Glomerular endothelial cell (primary cell): ENCODE measurements at places on chromosomes 1 and 21. TPM values are rescaled to one million over a fixed set of nuclear protein-coding genes. Genes with fewer than 3 reads are reported as not detected.

DNA sequence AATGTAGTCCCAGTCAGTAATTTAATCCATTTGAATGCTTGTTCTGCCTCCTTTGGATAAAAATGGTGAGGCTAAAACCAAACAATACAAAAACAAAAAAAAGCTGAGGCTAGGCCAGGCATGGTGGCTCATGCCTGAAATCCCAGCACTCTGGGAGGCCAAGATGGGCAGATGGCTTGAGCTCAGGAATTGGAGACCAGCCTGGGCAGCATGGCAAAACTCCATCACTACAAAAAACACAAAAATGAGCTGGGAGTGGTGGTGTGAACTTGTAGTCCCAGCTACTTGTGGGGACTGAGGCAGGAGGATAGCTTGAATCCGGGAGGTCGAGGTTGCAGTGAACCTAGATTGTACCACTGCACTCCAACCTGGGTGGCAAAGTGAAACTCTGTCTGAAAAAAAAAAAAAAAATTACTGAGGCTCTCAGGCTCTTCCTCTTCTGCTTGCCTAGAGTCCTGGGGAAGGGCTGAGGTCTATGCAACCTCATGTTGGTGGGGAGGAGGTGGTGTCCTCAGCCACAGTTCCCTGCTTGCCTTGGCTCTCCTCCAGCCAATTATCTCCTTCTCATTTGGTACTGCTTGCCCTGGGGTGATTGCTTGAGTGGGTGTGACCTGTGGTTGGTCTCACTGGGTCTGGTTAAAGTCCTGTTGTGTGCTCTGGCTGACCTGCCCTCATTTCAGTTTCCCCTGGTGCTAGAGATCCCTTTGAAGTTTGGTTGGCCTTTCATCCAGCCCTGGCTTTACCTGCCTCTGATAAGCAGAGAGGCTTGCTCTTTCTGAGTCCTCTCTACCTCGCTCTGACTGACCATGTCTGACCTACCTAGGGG, 20.9 kb downstream of the S1PR1 start:
- no peak for DNase-seq

DNA sequence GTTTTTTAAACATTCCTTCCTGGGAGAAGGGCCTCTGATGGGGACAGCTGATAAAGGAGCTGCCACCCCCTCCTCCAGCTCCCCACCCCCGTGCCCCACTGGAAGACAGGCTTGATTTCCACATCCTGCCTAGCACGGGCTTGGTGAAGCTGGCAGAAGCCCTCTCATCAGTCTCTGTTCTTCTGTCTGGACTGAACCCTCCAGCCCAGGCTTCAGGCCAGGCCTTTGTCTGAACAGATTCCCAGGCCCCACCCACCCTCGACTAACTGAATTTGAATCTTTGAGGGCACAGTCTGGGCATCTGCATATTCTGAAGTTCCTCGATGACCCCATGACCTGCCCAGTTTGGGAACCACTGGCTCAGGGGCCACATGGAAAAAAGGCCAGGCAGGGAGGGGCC, 75.3 kb downstream of the CD58 start:
- DNase-seq: no peak

GRCh38 chr1:6077506-6077905, 31.8 kb downstream of the KCNAB2 start:
- no peak for DNase-seq

GRCh38 chr1:214310777-214311690, 30.1 kb downstream of the SMYD2 start:
- no peak for DNase-seq

- no peak for DNase-seq
These were observed 197.4 kb downstream of the GRIK3 start for GRCh38 chr1:36836916-36837315.

DNA sequence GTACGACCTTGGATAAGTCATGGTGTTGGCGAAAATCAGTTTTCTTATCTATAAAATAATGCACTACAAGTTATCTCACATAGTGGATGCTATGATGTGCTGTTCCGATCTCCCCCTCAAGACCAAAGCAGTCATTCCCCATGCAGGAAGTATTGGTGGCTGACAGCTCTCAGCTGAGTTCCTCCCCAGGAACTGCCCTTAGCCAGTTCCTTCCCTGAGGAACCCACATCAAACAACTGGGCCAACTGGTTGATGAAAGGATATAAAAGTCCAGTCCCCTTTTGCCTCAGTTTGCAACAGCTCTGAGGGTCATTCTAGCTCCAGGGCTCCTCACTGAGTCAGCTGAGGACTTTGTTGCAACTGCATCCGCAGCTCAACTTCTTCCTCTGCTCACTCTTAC, 16.1 kb upstream of the SLAMF1 start:
- DNase-seq: no peak

DNA sequence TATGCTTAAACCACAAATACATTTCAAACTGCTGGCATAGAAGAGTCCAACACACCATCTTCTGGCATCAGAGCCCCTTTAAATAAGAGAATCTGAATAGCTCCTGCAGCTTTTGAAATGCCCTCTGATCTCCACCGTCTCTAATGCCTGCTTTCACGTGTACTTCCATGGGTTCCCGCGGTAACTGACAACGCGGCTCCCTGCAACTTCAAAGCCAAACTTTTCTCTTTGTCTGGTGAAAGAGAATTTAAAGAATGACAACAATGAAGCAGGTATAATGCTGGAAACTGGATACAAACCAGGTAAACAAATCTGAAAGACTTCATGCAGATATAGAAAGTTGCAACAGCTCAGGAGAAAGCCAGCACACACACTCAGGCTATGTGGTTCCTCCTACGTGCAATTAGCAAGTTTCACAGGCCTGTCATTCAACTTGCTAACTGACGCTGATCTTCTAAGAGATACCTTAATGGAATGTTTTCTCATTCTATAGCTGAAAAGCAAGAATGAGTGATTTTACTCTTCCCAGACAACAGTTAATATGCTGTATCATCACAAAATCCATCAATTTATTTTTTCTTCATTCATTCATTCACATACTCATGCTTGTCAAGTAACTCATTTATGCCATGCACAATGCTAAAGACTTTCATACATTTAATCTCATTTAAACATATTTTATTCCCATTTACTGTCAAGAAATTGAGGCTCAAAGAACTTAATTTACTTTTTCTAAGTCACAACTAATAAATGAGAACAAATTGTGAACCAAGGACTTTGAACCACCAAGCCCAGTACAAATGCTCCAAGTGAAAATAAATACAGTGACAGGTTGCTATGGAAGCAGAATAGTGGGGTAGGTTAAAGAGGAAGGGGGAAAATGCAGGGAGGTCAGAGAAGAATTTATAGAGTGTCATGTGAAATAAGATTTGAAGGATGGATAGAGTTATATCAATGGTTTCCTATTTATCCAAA, 202.7 kb upstream of the SNX7 start:
- DNase-seq: no peak

- DNase-seq: no peak
These were observed 709.8 kb downstream of the LTN1 start for GRCh38 chr21:28282833-28283232.

- no peak for DNase-seq
These were observed 16.1 kb upstream of the S100A7 start for GRCh38 chr1:153476491-153477093.

DNA sequence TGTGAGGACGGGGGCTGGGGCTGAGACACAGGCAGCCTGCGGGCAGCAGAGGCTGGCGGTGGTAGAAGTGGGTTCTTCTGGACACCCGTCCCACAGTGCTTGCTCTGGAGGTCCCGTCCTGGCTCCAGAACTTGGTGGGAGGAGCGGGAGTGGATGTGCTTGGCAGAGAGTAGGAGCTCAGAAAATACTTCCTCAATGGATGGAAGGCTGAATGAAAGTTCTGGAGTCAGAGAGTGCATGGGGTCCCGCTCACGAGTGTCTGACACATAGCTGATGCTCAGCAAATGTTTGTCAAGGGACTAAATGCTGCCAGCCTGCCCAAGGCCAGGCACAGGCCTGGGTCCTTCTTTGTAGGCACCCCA, 13.4 kb upstream of the NES start:
- DNase-seq: no peak

DNA sequence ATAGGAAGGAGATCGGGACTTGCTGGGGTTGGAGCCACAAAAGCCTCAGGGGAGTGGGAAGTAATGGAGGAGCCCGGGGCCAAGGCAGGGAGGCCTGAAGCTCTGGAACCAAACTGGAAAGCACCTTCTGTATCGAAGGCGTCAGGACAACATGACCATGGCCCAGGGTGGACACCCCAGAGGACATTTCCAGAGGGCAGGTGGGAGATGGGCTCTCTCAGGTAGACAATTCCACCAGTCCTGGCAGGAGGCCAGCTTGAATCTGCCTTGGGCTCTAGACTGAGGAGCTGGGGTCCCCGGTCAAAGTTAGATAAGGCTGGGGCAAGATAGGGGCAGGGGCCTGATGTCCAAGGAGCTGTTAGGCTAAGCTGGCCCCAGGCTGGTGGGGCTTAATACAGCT, 104.9 kb upstream of the EDN2 start:
- no peak for DNase-seq

DNA sequence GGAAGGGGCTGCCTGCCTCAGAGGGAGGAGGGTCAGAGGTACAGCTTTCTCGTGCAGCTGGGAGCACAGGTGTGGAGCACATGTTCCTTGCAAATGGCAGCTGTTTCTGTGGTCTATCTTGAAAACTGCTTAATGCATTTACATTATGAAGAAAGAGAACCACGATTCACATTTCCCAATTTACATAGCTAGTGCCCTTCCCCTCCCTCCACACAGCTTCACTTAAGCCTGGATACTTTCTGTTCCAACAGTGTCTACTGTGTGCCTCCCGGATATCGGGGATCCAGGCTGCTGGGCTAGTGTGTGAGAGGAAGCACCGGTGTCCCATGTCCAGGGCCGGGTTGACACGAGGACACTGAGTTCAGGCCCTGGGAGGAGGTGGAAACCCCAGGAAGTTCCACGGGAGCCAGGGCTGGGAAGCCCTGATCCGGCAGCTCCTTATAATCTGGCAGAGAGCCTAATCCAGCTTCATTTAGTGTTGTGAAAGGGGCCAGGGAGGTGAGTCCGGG, 31.6 kb downstream of the TMCC2 start:
- no peak for DNase-seq

DNA sequence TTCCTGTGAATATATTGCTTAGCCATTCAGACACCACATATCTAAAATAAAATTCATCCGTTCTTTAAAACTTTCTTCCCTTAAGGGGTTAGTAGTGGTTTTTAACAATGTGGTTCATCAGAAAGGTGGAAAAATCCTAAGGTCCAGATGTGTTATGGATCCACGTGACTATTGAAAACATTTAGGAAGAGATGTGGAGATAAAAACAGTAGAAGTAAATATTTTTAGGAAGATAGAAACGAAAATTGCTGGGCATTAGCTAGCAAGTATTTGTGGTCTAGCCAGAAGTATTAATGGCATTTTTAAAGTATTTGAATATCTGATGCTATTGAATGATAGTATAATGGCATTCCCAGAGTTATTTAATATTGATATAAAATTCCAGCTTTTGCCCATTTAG, 180.8 kb downstream of the LTN1 start:
- DNase-seq: no peak

- DNase-seq: no peak
These were observed 71.5 kb downstream of the SMYD3 start for GRCh38 chr1:246435421-246436041.

DNA sequence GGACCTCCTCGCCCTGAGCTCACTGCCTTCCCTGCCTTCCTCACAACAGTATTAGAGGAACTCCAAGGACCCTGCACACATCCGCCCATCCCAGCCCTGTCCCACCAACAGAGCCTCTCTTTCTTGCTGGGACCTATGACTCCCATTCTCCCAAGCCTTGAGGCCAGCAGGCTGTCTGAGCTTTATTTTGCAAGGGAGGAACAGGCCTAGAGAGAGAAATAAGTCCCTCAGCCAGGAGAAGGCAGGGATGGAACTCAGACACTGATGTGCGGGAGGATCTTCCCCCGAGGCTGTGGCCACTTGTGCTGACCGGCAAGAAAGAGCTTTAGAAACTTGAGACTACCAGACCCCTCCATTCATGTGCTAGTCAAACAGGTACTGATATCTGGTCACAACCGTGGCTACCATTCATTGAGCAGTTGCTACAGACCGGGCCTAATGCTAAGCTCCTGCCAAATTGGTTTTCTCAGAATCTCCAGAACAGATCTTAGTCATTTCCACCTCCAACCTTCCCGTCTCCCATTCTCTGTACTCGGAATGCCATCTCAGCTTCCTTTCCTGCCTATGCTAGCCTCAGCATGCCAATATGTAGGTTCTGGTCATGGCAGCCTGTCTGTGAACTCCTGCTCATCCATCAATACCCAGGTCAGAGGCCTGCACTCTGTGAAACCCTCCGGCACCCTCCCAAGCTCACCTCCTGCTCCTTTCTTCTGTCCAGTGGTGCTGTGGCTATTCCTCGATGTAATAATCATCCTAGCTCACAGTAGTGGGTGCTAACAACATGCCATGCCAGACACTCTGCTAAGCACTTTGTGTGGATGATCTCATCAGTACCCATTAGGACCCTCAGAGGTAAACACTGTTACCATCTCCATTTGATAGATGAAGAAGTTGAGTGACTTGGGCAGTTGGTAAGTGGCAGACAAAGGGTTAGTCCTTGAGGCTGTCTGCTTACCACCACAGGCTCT, 3.8 kb downstream of the TMEM54 start:
- DNase-seq: no peak

GRCh38 chr1:84988588-84988987, 8.3 kb downstream of the MCOLN2 start:
- no peak for DNase-seq

DNA sequence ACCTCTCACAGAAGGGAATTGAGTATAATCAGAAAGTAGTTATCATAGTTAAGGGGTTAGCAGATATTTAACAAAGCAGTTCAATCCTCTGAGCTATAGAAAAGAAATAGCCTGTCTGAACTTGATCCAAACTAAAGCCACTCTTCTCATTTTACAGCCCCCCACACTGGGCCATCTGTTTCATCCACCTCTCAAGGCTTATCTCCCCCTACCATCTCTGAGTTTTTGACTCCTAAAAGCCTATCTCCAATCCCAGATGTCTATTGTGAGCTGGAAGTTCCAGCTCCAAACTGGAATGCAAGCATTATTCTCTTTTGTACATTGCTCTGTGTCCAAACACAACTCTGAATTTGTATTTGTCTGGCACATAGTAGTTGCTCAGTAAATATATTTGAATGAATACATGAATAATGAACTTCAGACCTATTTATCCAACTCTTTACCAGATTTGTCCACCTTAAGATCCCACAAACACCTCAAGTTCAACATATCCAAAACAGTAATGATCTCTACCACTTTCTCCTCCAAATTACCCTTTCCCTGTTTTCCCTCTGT, 98.1 kb downstream of the PLPP3 start:
- no peak for DNase-seq

FBXO2 gene
- total RNA-seq: 0.12 and 0.92 TPM in 2 replicates

NUDT4B gene
- total RNA-seq: 39.6 and 46.7 TPM in 2 replicates

VHLL gene
- total RNA-seq: not detected in 2 replicates

MGST3 gene
- 227 and 290 TPM in 2 replicates for total RNA-seq

FLG2 gene
- total RNA-seq: not detected in 2 replicates

CNKSR1 gene
- total RNA-seq: 1.0 TPM in 1 of 2 replicates, not detected in the other

EXTL2 gene
- total RNA-seq: 19.2 and 20.0 TPM in 2 replicates

GUCA2A gene
- not detected in 2 replicates for total RNA-seq

GOLT1A gene
- not detected in 2 replicates for total RNA-seq
